GM19239 (cell line): ENCODE measurements at places on chromosomes 3 and 15.

DNA sequence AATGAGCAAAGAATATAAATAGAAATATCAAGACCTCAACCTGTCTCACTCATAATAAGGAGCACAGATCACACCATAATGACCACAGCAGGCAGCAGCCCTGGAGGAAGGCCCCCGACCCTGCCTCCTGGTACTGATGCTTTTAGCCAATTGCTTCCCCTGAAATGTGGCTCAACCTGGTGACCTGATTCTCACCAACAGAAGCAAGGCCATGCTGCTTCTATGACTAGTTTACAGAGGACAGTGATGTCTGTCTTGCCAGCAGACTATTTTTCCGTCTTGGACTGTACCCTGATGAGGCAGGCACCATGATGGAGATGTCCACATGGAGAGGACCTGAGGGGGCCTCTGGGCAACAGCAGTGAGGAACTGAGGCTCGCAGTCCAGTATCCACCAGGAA lies 18.0 kb downstream of the SLC41A3 start:
- no peak for DNase-seq

GRCh38 chr3:36482256-36482655 lies 102.0 kb downstream of the STAC start:
- no peak for DNase-seq

GRCh38 chr3:161020256-161020655 lies 84.9 kb downstream of the B3GALNT1 start:
- no peak for DNase-seq

DNA sequence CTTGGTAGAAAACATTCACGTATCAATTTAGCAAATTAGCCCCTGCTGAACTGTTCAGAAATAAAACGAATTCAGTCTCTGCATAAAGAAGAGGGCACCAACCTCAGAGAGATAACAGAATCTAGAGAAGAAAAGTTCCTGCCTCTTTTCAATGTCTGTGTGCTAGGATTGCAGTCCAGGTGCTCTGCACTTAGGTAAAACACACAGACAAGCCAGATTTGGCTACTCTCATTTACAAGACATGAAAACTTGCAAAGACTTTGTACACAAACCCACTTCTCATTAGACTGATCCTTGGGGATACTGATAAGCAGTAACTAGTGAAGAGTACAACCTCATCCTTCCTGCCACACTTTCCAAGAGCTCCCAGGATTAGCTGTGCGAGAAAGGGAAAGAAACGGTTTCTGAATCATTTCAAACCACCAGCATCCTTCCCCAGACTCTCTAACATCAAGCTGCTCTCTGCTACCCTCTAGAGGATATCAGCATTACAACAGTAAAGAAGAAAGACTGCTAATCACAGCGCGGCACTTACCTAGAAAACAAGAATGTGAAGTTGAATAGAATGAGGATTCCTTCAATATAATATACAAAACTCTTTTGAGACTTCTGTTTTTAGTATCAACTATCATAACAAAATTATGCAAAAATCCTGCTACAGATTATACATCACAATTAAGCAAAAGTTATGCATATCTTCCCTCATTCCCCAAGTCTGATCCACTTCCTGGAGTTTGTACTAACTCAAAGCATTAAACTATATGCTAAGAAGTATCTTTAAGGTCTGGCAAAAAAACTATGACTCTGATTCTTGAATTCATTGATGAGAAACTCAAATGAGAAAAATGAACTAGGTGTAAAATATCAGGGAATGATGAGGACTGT lies 306.4 kb downstream of the MAGI1 start:
- peak; percentile 16 for DNase-seq

- DNase-seq = no peak
Measured at GRCh38 chr15:44711743-44712345, 527 bp downstream of the B2M start.

GRCh38 chr15:55402707-55403106 lies 5.5 kb downstream of the CCPG1 start:
- DNase-seq = no peak

- no peak for DNase-seq
Measured at GRCh38 chr3:31621314-31621713, 88.6 kb downstream of the STT3B start.

- DNase-seq = no peak
Measured at GRCh38 chr3:187920913-187921312, 175.6 kb upstream of the BCL6 start.

DNA sequence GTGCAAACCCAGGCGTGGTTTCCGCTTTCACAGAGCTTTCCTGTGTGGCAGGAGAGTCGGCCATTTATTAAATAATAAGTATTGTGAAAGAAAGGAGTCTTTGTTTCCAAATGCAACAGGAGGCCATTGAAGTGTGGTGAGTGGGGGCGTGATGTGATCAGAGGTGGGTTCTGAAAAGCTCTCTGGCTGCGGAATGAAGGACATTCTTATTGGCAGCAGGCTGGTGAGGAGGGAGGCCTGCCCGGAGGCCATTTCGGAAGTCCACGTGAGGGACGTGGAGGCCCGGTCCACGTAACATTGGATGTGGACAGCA lies 11.1 kb downstream of the ARNT2 start:
- DNase-seq = no peak
